ENCODE measurements at places on chromosomes 3 and 15. TPM values are rescaled to one million over a fixed set of nuclear protein-coding genes. Genes with fewer than 3 reads are reported as not detected.

P2RY13 gene
- not detected for total RNA-seq

MST1R gene
- total RNA-seq, result not detected

KY gene
- not detected for total RNA-seq

CDCP1 gene
- not detected for total RNA-seq

GOLGA8N gene
- total RNA-seq, result 0.29 TPM

ACSBG1 gene
- total RNA-seq, result 5.5 TPM

NRROS gene
- total RNA-seq, result 6.2 TPM

GRCh38 chr15:52011711-52012144 lies 7.3 kb upstream of the MAPK6 start:
- peak; percentile 86 for DNase-seq

DNA sequence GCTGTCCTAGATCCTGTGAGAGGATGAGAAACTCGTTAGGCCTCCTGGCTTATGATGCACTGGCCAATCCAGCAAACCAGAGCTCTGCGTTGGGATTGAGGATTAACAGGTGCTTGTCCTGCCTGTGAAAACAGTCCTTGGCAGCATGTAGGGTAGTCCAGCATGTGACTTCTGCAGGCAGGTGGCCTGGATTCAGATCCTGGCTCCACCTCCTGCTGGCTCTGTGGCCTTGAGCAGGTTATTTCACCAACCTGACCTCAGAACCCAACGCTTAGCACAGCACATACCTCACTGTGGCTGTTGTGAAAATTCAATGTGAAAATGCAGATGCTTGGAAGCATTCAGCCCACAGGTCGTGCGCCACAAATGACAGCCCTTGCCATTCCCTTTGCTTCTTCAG lies 33.6 kb downstream of the PLA2G4D start:
- DNase-seq, result no peak

DNA sequence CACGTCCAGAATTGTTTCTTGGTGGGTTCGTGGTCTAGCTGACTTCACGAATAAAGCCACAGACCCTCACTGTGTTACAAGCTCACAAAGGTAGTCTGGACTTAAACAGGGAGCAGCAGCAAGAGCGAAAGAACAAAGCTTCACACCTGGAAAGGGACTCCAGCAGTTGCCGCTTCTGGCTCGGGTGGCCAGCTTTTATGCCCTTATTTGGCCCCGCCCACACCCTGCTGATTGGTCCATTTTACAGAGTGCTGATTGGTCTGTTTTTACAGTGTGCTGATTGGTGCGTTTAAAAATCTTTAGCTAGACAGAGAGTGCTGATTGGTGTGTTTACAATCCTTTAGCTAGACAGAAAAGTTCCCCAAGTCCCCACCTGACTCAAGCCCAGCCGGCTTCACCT lies 194.2 kb upstream of the NDN start:
- no peak for DNase-seq

DNA sequence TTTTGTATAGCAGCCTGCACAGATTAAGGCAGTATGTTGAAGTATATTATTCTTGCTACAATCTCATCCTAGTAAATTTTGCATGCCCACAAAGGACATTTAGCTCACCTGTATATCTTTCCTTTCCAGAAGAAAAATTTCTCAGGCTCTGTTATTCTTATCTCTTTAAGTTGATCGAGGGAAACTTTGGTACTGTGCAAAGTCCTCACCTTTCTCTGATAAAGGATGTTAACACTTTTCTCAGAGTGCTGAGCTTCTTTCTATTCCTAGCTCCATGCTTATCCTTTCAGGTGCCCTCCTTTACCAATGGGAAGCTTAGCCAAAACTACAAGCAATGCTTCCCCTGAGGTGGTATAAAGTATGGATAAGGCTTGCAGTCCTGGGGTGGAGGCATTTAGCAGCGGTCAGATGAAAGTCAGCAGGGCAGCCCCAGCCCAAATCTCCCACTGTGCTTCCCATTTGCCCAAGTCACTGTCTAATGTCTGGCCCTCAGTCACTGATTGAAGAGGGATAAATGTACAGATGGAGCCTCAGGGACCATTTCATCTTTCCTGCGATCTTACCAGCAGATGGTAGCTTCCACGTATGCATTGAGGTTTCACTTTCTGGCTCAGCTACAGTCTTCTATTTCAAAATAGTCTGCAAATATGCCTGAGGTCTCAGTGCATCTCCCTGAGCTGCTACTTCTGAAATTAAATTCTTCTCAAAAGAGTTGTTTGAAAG lies 127.8 kb upstream of the P2RY1 start:
- no peak for DNase-seq

- no peak for DNase-seq
Measured at GRCh38 chr3:66303491-66303901, 82.7 kb downstream of the SLC25A26 start.

DNA sequence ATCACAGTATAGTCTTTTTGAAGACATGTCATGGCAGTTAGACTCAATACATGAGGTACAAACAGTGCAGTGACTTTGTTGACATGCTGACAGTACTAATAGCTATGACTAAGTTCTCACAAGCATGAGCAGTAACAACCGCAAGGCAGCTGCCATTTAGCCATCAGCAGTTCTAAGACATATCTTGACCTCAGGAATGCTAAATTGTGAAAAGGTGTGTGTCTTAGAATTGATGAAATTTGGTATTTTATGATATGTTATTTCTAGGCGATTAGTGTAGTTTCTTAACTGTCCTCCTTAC lies 60.7 kb upstream of the FURIN start:
- DNase-seq, result no peak

DNA sequence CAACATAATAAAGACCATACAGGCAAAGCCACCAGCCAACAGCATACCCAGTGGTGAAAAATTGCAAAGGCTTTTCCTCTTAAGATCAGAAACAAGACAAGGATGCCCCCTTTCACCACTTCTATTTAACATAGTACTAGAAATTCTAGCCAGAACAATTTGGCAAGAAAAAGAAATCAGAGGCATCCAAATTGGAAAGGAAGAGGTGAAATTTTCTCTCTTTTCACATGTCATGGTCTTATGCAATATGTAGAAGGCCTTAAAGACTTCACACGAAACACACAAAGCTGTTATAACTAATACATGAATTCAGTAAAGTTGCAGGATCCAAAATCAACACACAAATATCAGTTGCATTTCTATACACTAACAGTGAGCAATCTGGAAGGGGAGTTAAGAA lies 120.2 kb downstream of the APBA2 start:
- no peak for DNase-seq

GRCh38 chr3:23836536-23837230 lies 30.9 kb downstream of the UBE2E1 start:
- DNase-seq, result no peak

Data from SK-MEL-5 (cell line).